Ecto neural progenitor cell (in vitro differentiated cells): ENCODE measurements at places on chromosomes 2 and 18.

DNA sequence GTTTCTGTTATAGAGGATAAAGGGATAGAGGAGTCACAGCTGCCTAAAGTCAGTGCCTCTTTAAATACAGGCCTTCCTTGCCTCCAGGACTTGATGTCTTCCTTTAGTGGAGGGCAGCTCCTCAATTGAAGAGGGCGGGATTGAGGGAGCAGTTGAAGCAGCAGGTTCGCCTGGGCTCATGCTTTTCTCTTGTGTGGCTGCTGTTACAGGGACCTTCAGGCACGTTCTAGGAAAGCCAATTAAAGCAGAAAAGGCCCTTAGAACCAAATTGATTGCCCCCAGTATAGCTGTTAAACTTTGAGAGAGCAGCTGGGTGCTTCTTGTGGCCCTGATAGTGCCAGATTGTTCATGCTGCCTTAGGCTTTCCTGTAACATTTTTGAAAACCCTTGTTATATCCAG lies 42.0 kb upstream of the LTBP1 start:
- no peak for DNase-seq

GRCh38 chr2:29187926-29188325 lies 72.7 kb downstream of the CLIP4 start:
- no peak for DNase-seq

DNA sequence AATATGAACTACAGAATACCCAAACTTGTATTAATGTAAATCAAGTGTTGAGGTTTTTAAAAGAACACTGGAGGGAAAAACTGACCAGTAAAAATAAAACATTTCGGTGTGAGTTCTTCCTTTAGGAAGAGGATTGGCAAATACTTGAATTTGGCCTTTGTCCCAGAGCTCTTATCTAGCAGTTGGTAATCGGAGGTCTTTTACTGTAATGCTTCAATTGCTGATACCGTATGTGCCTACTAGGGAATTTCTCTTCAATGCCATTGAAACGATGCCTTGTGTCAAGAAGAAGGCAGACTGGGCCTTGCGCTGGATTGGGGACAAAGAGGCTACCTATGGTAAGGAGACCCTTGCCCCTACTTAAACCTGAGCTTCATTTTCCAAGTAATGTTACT lies 4.1 kb downstream of the RRM2 start:
- no peak for DNase-seq

GRCh38 chr2:40418614-40419363 lies 33.1 kb downstream of the SLC8A1 start:
- DNase-seq = no peak

DNA sequence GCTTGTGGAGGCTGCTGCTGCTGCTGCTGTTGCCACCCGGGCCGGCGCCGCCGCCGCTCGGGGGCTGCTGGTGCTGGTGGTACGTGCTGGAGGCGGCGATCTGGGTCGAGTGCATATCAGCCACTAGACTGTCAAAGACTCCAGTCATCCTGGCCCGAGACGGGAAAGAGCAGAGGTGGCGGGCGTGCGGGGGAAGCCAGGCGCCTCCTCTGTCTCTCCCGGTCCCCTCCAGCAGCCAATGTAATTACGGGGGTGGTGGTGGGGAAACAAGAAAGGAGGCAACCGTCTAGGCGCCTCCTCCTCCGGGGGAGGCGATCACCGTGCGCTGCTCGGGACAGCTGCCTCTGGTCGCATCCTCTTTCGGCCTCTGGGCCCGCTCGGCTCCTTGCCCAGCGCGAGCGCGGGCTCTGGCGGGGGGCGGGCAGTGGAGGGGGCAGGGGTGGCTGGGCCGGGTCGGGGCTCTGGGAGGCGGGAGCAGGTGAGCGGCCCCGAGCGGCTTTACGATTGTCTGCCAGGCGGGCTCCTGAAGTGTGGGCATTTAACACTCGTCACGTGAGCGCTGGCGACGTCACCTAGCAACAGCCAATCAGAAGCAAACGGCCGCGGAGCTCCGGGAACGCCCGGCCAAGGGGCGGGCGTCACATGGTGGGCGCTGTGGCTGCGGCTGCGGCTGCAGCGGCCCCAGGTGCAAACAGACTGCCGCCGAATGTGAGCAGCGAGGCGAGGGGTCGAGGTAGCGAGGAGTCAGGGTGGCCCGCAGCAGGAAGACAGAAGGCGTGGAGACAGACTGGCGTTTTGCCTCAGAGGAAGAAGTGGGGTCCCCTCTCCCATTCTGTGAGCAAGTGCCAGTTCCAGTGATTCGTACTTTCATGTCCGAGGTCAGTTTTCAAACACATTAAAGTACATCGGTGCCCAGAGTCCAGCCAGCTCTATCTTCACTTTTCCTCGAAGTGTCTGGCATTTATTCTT lies at the start of gene DLX2:
Gene DLX2, minus strand, starts transcription at position 510 of the 969 bp plus-strand sequence. Its CDS starts 362 bp downstream, at position 148.
- peak; percentile 96 for DNase-seq
